Neural crest cell (in vitro differentiated cells): ENCODE measurements at places on chromosomes 4 and X. TPM values are rescaled to one million over a fixed set of nuclear protein-coding genes. Genes with fewer than 3 reads are reported as not detected.

The BTK gene
- 0.64 TPM in 1 of 2 replicates, not detected in the other for total RNA-seq

The MAGEA2 gene
- total RNA-seq: not detected in 2 replicates

The MTTP gene
- total RNA-seq: 11.1 and 12.0 TPM in 2 replicates

DNA sequence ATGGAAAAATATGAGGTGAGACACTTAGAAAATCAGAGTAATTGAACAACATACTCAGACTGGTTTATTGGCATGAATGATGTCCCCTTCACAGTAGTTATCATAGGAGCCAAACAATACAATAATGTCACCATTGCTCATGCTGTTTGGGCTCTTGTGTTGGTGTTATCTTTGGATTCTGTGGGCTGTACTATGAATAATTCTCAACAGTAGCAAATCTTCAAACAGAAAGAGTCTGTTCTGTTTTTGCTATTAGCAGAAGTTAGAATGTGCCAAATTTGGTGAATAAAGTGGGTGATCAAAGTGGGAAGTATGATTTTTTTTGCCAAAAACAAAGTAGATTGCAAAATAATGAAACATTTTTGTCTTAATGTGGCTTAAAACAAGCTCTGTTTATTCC is 58.3 kb downstream of the GRID2 start:
- DNase-seq: no peak

- no peak for DNase-seq
These were observed 27.5 kb upstream of the CXCL13 start for GRCh38 chr4:77578145-77578544.

The GPR143 gene
- total RNA-seq: 2.4 and 2.7 TPM in 2 replicates

DNA sequence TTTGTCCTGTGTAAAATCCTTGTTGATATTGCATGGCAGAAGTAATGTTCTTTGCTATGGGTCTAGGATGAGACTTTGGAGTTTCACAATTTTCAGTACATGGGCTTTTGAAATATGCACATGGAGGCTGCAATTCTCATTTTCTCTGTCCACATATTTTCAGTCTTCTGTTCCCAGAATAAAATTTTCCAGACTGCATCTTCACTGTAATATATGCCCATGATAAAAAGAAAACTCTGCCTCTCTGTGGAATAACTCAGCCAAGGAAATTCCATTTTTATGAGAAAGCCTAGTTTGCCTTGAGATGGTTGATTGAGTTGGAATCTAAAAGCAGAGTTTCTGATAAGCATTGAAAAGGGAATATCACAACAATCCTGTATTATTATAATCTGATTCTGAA is 601.4 kb upstream of the AADAT start:
- DNase-seq: no peak

DNA sequence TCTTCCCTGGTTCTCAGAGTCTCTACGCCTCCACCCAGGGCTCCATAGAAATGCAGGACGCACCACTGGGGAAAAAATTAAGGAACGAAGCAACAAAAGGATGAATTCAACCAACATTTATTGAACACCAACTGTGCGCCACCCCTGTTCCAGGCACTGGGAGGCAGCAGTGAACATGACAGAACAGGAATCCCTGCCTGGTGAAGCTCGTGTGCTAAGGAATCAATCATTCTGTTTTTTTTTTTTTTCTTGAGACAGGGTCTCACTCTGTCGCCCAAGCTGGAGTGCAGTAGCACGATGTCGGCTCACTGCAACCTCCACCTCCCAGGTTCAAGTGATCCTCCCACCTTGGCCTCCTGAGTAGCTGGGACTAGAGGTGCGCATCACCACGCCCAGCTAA is 1.9 kb upstream of the FTSJ1 start:
- DNase-seq: no peak

DNA sequence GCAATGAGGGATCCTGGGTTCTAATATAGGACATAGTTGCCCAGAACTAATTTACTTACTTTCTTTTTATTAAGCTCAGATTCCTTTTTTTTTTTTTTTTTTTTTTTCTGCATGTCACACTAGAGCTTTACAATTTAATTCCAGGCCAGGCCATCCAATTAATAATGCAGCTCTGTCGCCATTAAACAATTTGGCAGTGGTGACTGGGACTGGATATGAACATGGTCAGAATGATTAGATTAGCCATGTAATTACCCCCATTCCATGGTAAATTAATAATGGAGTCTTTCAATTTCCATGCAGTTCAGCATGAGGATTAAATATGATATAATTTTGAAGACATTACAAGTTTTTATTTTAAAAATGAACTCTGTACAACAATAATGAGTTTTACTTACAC is 226.9 kb upstream of the ANXA3 start:
- no peak for DNase-seq

DNA sequence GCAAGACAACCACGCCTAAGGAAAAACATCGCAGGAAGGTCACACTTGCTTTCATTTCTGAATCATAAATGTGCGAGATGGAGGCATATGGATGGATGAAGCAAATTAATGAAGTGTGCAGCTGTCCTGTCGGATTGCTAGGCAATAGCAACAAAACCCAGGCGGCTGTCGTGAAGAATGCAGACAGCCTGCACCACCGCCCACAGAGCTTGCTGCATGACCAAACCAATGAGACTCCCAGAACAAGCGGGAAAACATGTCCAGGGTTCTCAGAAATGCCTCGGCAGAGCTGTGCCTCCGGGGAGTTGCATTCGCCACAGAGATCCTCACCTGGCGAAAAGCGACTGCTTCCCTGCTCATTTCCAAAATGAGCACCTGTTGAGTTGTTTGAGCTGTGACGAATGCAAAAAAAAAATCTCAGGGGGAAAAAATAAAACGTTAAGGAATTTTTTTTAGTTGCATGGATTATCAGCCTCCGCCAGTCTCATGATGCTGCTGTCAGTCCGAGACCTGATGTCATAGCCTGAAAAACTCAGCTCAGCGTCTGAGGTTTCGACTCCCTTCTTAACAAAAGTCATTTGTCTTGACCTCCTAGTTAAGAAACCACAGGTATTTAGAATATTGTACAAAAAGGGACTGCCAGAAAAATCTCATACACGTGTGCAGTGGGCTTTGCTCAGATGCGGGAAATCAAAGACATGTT is 155.5 kb upstream of the MXRA5 start:
- DNase-seq: no peak

DNA sequence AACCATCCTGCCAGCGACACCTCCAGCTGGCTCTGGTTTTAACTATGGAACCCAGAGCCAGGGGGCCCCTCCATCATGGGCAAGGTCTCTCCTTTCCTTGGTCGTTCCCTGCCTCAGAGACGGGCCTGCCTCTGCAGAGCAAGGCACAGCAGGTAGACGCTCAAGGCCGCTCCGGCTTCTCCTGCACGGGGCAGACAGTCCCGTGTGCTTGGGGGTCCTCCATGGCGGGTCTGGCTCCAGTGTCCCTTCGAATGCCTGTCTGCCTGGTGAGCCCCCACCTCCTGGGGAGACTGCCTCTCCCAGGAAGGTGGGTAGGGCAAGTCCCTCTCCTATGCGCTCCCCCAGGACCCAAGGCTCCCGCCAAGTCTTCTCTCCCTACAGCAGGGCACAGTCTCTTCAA is 71.5 kb downstream of the ACOX3 start:
- no peak for DNase-seq

GRCh38 chr4:83387012-83387411 is 52.4 kb upstream of the HPSE start:
- no peak for DNase-seq

The KLF3 gene
- 38.2 and 38.4 TPM in 2 replicates for total RNA-seq

GRCh38 chr4:121009578-121010478 is 62.5 kb downstream of the NDNF start:
- DNase-seq: no peak

- no peak for DNase-seq
These were observed 317.9 kb upstream of the PCDH7 start for GRCh38 chr4:30402276-30402675.

The AREG gene
- not detected in 2 replicates for total RNA-seq

The CPE gene
- 65.2 and 68.8 TPM in 2 replicates for total RNA-seq

- no peak for DNase-seq
These were observed 48.6 kb downstream of the PDGFRA start for GRCh38 chr4:54277691-54278090.

The EXOC1L gene
- total RNA-seq: not detected in 2 replicates

The CFI gene
- total RNA-seq: not detected in 2 replicates

DNA sequence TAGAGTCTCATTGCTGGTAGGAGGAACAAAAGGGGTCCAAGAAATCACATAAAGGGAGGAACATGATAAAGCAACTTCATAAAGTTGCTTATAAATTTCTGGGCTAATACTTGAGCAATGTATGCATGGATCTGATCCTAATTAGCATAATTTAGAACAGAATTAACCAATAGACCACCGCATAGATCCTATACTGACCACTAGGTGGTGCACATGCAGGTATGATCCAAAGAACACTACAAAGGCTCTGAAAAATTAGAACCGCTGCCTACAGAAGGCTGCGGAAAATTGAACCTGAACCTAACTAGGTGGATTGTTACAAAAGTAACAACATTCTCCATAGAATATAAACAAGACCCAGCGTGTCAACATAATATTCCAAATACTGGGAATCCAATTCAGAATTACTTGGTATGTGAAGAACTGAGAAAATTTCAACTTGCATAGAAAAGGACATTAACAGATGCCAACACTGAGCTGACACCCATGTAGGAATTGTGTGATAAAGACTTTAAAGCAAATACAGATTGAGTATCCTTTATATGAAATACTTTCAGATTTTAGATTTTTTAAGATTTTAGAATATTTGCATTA is 23.3 kb downstream of the BRCC3 start:
- no peak for DNase-seq

The PPM1K gene
- total RNA-seq: 17.6 TPM in 2 replicates

The NCAPG gene
- 75.8 and 79.6 TPM in 2 replicates for total RNA-seq

The SPANXN4 gene
- total RNA-seq: not detected in 2 replicates

The CCDC158 gene
- not detected in 2 replicates for total RNA-seq

DNA sequence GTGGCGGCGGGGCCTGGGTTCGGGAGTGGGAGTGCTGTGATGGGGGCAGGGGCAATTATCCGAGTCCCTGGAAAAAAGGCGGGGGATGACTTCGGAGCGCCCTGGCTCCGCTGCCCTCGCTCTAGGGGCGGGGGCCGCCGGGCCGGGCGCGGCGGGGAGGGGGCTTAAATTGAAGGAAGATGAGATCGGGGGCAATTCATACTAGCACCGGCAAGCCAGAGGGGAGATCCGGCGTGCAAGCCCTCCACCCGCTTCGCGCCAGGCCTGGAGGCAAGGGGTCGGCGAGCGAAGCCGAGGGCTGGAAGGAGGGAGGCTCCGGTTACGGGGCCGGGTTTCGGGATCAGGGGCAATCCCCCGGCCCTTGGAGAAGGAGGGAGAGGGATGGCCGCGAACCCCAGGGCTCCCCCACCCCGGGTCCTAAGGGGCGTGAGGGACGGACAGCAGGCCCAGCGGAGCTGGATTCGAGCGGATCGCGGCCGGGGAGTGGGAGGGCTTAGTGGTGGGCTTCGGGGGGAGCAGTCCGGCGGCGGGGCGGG is 1.2 kb downstream of the BCORL1 start:
- peak; percentile 21 for DNase-seq

The CASP3 gene
- total RNA-seq: 39.6 and 46.8 TPM in 2 replicates

- DNase-seq: no peak
These were observed 627.5 kb downstream of the PCDH19 start for GRCh38 chrX:99782516-99783040.

GRCh38 chr4:112173593-112174558 is 28.6 kb downstream of the FAM241A start:
- no peak for DNase-seq

DNA sequence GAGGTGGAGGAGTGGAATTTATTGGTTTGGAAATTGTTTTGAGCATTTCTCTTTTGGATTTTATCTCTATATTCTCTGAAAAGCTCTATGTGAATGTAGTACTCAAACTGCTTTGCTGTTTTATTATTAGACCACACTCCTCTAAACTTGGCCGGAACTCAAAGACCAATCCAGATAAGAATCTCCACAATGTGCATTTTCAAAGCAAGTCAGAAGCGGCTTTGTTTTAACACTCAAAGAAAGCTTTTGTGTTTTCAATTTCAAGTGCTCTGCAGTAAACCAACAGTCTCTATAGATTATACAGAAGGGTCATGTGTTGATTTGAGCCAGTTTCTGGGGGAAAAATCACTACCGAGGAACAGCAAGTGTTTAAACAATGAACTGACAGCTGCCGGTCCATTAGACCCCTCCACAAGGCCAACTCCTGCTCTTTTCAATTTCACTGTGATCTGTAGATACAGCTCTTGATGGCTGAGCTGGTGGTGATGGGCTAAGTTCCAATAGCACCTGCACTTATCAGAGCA is 79.4 kb downstream of the FTHL17 start:
- no peak for DNase-seq

The CFAP299 gene
- total RNA-seq: not detected in 2 replicates

DNA sequence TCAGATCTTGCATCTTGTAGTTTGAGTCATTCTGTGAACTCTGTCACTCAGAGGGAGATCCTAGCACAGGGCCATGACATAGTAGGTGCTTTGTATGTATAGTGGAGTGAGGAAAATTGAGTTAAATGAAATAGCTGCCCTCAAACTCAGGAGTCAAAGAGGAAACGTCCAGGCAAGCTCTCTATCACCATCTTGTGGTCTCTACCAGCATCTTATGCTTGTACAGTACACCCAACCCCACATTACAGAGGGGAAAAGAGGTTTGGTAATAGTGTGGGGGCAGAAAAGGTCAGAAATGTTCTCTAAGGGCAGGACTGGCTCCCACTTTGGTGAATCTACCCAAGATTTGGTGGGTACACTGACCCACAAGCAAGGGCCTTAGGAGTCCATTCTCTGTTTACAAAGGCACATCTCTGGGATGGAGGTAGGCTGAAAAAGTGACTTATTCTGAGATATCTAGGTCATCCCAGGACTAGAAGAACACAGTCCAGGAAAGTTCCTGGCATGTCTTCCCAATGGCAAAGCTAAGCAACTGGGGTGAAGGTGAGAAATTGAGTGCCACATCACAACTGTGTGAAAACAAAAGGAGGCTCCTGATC is 131.8 kb downstream of the OR13H1 start:
- DNase-seq: no peak

The CTAG2 gene
- not detected in 2 replicates for total RNA-seq

- DNase-seq: no peak
These were observed 93.0 kb upstream of the PRKG2 start for GRCh38 chr4:81307991-81308390.

The TEX28 gene
- total RNA-seq: not detected in 2 replicates

DNA sequence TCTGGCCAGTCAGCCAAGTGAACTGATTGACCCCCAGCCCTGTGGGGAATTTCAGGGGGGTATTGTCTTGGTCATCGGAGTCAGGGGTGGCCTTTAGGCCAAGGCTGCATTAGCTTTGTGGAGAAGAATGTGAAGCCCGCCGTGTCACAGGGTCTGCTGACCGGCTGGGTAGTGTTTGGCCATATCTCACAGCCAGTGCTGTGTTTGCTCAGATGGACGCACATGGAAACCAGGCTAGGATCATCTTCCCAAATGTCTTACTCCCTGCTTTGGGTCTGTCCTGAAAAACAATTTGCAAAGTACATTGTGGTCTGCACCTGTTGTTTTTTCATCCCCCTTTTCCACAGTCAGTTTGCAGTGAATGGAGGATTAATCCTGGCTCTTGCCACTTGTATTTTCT is 13.0 kb downstream of the TMEM164 start:
- no peak for DNase-seq
